ENCODE measurements at places on chromosomes 4 and X.

GRCh38 chr4:15100994-15101695, 98.9 kb downstream of the CPEB2 start:
- DNase-seq = peak; percentile 14

DNA sequence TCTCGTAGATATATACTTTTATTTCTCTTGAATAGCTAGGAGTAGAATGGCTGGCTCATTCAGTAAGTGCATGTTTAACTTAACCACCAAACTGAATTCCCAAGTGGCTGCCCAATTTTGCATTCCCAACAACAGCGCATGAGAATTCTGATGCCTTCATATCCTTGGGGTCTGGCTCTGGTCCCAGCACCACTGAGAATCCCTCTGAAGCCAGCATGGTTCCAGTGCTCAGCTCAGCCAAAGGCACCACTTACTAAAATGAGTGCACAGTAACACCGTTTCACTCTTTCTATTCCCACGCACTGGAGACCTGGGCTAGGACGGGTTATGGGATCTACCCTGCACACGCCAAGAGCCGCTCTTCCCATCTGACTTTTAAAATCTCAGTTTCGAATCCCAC, 60.4 kb downstream of the CASP3 start:
- no peak for DNase-seq

GRCh38 chrX:47080215-47080914, 2.1 kb downstream of the RGN start:
- DNase-seq = no peak

- DNase-seq = no peak
Observed at GRCh38 chrX:9862953-9863352, 76.7 kb downstream of the SHROOM2 start.

DNA sequence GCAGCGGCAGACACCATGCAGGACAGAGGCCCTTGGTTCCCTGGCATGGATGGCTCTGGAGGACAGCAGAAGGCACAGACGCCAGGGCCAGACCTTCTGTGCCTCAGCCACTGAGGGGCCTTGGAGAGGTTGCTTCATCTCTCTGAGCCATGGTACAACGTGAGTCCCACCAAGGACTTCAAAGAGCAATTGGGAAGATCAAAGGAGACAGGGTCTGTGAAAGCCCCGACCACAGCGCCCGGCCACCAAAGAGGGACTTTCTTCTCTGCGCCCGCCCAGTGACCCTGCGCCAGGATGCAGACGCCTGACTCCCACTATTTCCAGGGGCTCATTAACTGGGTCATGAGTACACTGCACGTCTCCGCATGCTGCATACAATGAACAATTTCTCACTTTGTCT, 174.0 kb downstream of the AFAP1 start:
- no peak for DNase-seq

DNA sequence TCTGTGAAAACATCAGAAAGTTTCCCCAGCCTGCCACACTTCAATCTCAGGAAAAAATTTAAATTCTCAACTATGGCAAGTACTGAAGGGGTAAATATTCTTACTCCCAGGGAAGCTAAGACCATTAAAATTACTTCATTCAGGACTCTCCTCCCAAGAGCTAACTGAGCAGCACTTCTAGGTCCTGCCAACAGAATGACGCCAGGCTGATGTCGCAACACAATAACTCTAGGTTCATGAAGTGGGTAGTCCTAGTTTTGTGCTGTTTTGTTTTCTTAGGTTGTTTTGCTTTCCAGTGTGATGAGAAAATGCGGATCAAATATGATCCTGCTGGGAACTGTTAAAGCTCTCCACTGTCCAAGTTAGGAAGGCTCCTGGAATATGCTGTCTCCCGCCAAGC, 180.0 kb downstream of the NKX6-1 start:
- no peak for DNase-seq

DNA sequence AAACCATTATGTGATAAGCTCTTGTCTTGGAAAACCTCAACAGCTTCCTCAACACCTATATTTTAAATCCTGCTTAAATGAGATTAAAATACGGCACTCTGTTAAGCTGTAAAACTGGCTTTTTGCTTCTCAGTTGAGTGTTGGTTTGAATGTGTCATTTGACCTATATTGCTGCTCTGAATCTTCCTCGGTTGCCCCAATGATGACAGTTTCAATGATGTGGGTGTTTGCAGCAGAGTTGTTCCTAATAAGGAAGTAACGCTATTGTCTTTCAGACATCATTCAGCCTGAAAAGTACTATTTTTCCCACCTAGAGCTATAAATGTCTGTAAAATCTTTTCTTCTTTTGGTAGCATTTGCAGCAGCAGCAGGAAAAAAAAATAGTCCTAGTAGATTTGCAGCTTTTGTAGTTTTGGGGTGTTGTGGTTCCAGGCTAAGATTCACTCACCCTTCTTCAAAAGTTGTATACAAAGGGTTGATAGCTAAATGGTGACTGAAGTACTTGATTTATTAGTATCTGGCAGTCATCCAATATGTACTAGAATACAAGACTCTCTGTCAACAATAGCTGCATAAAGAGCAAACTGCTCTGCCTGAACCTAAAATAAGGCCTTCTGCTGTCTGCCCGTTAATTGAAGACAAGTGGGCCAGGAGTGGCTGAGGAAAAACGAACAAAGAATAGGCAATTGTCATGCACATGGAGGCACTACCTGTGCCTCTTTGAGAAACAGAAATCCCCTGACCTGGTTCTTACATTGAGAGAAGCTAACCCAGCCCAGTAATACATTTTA, 333.1 kb downstream of the IL1RAPL1 start:
- no peak for DNase-seq

DNA sequence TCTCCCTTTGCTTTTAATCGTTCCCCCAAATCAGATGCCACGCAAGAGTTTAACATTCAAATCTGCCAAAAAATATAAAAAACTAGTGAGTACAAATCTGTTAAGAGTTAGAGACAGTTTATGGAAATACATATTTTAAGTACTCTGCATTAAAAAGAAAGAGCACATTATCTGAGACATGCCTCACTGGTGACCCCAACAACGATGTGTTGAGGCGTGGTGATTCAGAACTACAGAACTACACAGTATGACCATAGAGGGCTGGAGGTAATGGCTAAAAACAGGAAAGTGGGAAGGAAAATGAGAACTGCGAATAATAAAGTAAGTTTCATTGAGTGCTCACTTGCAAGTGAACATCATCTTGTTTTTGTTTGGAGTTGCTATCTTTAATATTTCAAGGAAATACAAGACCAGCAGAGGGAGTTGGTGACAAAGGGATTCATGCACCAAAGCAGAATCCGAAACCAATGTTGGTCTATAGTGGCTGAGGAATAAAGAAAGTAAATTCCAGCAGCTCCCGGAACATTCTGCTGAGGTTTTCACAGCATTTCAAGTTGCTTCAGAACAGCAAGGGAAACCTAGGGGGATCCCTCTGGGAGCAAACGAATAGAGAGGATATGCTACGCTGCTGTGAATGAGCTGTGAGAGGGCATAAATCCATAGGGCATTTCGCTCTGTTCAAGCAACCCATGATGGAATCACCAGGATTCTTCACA, 92.2 kb downstream of the DCHS2 start:
- peak; percentile 26 for DNase-seq

GRCh38 chr4:158823461-158823873, 54.6 kb downstream of the FNIP2 start:
- DNase-seq = no peak

GRCh38 chr4:151660676-151661075, 100.1 kb downstream of the GATB start:
- DNase-seq = no peak

DNA sequence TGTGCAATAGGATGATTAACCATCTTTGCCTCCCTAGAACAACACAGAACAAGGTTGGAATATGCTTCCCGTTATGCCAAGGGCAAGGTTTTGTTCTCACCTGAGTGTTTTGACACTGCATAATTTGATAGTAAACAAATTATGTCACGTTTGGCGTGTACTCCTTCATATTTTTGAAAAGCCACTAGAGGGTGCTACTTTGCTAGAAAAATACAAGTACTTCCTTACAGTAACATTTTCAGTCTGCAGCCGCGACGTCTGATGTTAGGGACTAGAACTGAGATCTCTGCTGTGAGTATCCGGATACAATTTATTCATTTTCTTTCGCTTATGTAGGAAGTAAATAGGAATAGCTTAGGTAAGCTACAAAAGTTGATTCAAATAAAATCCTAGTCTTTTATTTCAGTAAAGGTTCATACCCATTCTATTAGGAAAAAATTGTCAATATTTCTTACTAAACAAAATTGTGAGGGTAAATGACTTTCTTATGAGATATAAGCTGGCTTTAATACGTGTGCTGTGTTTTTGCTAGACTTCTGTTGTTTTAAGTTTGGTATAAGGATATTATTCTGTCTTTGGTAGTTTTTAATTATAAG, 181.1 kb upstream of the WDFY3 start:
- peak; percentile 43 for DNase-seq

- DNase-seq = peak; percentile 41
Observed at GRCh38 chrX:109826954-109827708, 94.1 kb upstream of the ACSL4 start.

DNA sequence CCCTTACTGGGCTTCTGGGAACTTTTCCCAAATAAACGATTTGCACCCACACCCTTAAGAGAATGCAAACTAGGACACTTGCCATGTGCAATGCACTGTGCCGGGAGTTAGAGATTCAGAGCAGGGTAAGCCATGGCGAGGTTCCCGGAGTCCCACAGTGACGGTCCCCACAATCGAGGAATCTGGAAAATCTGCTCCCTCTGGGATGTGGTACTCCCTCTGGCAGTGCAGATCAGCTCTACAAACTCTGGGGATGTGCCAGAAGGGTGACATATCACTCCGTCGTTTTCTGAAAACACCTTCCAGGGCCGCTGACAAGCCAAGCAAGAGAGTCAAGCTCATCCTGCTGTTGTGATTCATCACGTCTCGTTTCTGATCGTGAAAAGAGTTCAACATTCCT, 537.5 kb downstream of the BCOR start:
- no peak for DNase-seq

DNA sequence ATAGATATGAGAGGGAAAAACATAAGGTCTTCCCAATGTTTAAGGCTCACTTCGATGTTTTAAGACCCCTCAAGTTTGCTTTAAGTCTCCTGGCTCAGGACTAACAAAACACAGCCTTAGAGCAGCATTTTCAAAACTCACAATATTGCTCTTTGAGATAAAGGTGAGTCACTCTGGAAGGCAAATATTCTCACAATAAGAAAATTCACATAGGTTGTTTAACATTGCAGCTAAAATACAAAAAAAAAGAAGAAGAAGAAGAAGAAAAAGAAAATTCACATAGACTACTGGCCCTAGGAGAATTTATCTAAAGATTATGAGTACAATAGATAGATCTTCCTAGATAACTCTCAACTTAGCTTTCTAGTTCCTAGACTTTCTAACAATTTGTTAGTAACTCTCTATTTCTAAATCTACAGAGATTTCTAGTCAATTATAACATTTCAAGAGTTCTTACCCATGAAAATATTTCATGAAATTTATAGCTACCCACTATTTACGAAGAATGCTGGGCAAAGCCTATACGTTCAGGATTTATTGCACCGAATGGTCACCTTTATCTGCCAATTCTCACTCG, 267.0 kb downstream of the CHIC1 start:
- DNase-seq = no peak

DNA sequence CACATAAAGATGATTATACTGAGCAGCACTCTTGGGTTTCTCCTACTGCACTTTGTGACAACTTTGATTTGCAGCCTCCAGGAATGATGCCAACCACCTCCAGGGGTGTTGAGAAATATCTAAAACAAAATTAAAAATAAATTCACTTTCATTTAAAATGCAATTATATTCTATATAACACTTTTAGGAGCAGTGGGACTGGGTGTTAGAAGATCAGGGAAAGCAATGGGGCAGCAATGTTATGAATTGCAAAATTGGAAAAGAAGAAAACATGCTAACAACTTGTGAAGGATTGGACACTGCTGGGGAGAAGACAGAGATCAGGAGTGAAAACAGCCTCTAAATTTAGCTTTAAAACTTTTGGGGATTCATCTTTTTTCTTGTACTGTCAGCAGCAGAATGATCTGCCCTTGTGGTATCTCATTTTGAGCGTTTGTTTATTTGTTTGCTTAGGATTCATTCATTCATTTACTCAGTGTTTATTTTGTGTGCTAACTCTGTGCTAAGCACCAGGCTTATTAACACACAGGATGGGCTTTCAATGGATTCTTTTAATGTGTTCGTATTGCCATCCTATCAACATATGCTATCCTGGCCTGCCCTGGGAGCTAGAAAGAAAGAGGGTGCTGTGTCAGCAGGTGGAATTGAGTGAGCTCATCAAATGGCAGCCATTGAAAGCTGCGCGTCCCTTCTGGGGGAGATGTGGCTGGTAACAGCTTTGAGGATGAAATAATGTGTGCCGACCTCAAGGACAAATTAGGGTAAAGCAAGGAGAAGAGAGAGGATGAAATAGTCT, 96.5 kb downstream of the FRMPD4 start:
- no peak for DNase-seq

GRCh38 chr4:172650758-172651530, 517.7 kb upstream of the GALNT7 start:
- DNase-seq = no peak

DNA sequence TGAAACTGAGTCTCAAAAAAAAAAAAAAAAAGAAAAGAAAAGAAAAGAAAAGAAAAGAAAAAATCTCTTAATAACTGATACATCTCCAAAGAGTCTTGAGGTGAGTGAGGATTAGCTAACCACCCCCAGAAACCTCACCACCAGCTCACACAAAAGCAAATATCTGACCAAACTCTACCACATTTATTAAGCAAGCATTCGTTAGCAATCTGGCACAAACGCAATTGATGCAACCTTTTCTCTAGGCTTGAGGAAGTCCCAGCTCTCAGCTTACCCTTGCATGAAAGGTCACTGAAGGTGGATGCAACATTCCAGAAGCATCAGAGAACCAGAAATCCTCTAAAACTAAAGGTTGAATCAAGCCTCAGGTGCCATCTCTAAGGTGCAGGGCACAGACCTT, 231.9 kb upstream of the BCOR start:
- no peak for DNase-seq

- no peak for DNase-seq
Observed at GRCh38 chrX:10617999-10618351, 2.4 kb downstream of the MID1 start.

DNA sequence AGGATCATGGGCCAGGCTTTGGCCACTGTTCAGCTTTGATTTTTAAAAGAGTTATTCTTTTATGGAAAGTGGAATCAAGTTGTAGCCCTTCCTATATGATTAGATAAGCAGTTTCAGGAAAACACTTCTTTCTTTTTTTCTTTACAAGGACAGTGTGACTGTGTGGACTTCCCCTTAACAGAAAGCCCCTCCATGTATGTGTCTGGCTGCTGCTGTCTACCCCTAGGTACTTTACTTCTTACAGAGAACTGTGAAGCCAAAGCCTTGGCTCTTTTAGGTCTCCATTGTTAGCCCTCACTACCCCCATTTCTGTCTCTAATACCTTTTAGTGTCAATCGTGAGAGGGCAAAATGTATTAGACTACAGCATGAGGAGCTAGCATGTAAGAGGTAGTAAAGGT, 19.1 kb downstream of the VSIG1 start:
- DNase-seq = no peak

- DNase-seq = no peak
Observed at GRCh38 chr4:132859929-132860328, 289.2 kb upstream of the PCDH10 start.

DNA sequence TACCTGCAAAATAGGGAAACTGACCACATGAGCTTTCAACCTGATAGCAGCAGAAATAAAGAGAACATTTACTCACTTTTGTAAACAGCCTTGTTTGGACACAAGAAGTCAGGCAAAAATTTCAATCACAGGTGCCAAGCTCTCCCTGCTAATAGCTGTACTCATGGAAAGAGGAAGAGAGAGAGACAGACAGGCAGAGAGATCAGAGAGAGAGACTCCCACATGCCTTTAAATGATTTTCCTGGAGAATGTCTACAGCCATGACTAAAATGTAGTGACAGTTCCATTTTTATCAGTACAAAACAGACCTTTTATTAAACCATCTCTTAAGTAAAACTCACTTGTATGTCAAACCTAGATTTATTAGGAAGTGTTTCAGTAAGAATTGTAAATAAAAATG, 752.9 kb downstream of the TRAM1L1 start:
- no peak for DNase-seq

All from fibroblast of skin of left quadriceps (primary cell).